ENCODE measurements at places on chromosomes 4 and X.

- no peak for DNase-seq
Measured at GRCh38 chr4:110787109-110787508, 164.2 kb upstream of the PITX2 start.

- no peak for DNase-seq
Measured at GRCh38 chr4:188408244-188409030, 269.2 kb downstream of the TRIML1 start.

GRCh38 chrX:135438734-135439043 lies 16.9 kb downstream of the SMIM10L2A start:
- no peak for DNase-seq

DNA sequence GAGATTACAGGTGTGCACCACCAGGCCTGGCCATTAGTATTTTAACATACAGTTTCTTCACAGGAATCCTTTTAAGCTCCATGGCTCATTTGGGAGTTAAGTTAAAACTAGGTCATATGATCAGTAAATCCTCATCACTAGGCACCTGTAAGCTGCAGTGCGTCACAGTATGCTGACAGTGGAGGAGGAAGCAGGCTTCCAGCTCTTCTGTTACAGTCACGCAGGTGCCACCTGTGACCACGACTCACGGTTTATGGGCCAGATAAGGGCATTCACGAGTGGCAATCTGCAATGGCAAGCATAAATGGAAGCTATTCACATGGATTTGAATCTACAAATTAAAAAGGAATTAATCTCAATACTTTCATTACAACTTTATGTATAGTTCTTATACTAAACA lies 129.4 kb upstream of the BCOR start:
- DNase-seq = no peak

DNA sequence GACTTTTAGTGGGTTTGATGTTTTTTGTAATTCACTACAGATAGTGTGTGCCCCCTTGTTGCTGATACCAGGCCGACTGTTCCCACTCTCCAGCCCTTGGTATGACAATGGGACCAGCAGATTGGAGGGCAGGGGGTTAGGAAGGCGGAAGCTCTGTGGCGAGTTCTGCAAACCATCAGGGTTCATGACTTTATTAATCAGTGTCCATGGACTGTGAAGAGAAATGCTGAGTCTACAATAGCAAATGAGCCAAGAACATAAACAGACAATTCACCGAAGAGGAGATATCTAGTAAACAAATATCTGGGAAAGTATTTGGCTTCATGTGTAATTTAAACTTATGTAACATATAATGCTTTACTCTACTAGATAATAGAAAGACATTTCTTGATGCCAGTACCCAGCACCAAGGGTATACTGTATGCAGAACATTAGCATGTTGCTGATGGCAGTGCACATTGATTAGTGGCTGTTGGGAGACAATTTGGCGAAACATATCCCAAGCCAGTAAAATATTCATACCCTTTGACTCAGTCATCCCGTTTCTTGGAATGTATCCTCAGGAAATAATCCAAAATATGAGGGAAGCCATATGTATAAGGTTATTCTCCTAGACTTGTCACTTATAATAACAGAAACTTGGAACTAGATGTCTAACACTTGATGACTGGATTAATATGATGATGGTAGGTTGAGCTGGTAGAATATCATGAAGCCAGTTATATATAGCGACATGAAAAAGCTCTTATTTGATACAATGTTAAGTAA lies 169.4 kb downstream of the PTTG2 start:
- DNase-seq = no peak

DNA sequence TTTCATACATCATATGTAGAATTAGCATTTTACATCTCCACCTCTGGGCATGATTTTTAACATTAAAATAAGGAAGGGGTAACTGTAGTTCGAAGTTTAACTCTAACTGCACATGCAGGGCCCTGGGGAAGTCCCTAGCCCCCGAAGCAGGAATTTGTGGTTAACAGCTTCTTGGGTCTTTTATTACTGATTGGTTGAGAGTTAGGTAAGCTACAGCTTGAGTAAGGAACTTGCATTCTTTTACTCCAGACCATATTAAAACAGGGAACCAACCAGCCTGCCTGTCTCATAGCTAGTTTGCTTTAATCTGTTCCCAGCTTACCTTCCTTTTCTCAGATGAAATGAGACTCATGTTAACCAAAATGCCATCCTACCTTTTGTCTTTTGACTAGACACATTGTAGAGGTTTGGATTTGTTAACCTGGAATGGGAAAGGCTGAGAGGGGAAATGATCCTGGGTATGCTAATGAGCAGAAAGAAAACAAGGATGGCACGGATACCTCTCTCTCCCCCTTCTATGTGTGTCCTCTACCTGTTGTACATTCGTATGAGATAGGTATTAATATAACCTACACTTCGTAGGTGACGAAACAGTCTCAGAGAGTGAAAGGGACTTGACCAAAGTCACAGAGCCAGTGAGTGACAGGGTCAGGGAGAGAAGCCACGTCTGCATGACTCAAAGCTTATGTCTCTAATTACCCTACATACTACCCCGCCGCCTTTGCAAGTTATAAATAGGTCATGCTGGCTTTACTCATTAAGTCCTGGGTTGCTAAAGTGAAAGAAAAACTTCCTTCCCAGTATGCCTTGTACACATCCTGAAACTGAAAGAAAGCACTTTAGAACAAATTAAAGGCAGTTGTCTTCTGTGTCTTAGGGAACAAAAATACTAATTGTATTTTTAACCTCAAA lies 119.5 kb upstream of the AFF2 start:
- DNase-seq = no peak

DNA sequence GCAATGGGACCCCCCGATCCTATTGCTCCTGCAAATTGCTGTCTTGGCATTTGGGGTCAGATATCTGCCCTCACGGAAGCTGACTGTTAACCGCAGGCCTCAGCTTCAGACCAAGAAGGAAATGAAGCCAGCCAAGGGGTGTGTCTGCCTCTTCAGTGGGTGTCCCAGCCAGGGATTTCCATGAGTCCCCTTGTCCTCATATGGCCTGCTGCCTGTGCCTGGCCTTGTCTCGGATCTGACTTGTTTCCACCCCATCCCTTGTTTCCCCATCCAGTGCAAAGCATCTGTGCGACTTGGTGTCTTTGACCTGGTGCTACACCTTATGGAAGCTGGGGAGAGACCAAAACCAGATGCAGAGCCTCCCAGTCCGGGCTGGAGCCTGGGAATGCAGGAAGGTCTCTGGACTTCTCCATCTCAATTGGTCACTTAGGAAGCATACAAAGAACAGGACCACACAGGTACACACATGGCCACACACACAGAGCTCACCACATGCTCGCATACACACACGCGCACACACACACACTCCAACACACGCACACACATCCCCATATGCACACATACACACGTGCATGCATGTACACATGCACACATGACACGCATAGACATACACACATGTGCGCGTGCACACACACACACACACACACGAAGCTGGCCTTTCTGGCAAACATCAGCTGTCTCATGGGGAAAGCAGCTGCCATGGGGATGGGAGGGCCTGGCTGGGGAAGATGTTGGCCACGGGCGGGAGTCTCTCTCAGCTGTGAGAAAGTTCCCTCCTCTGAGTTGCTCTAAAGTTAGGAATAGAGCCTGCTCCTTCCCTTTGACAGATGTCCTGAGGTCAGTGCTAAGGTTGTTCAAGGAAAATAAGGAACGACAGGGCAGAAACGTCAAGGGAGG lies 65.5 kb downstream of the CRMP1 start:
- no peak for DNase-seq

GRCh38 chr4:38181286-38181685 lies 221.1 kb downstream of the PTTG2 start:
- DNase-seq = no peak

GRCh38 chrX:132821974-132822633 lies 136.3 kb downstream of the HS6ST2 start:
- DNase-seq = no peak

DNA sequence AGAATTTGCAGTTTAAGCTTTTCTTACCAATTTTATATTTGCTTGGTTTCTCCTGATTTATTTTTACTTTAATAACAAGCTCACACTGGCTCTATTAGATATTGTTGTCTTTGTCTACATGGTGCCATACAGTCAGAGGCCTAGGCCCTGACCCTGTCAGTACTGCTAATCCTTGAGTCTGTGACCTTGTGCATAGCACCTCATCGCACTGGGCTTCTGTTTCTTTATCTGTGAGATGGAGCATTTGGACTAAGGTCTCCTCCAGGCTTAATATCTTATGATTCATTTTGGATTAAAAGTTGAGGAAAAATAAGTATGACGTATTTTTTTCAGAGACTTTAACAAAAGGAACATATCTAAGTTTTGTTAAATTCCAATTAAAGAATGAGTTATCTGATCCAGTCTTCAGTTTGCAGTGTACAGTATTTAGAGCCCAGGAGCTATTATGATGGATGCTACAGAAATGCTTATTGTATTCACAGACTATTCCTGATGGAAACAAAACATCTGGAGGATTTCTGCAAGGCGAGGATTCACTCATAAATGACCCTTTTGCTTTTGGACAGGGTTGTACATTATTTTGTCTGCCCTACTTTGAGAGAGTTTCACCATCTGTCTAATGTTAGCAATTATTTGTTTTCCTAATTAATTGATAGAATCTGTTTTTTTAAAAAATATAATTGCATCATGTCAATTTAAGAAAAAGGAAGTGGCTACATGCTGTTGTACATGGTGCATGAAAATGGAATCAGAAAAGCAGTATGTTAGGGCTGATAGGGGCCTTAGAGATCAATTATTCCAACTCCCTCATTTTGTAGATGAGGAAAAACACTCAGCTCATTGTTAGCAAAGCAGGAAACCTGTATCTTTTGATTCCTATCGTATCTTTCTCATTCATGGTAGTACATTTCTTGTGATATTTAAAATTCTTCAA lies 203.6 kb downstream of the BANK1 start:
- no peak for DNase-seq

- DNase-seq = no peak
Measured at GRCh38 chr4:110201502-110201901, 3.1 kb upstream of the ELOVL6 start.

- no peak for DNase-seq
Measured at GRCh38 chr4:138609943-138610350, 367.8 kb upstream of the SLC7A11 start.

DNA sequence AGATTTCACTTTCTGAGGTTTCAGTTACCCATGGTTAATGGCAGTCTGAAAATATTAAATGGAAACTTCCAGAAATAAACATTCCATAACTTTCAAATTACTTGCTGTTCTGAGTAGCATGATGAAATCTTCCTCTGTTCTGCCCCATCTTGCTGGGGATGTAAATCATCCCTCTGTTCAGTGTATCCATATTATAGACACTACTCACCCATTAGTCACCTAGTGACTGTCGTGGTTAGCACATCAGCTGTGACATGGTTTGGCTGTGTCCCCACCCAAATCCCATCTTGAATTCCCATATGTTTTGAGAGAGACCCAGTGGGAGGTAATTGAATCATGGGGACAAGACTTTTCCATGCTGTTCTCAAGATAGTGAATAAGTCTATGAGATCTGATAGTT lies 125.5 kb upstream of the GIMD1 start:
- DNase-seq = no peak

GRCh38 chr4:472881-473569 lies 25.9 kb downstream of the ZNF721 start:
- peak; percentile 32 for DNase-seq

GRCh38 chrX:105781804-105782203 lies 40.5 kb upstream of the NRK start:
- no peak for DNase-seq

GRCh38 chrX:33175201-33175600 lies 36.1 kb downstream of the DMD start:
- no peak for DNase-seq

- DNase-seq = no peak
Measured at GRCh38 chrX:98646351-98646750, 1762.6 kb downstream of the RPA4 start.

- DNase-seq = no peak
Measured at GRCh38 chrX:64350047-64350446, 45.2 kb downstream of the MTMR8 start.

GRCh38 chrX:13733506-13733905 lies 914 bp downstream of the TRAPPC2 start:
- no peak for DNase-seq

DNA sequence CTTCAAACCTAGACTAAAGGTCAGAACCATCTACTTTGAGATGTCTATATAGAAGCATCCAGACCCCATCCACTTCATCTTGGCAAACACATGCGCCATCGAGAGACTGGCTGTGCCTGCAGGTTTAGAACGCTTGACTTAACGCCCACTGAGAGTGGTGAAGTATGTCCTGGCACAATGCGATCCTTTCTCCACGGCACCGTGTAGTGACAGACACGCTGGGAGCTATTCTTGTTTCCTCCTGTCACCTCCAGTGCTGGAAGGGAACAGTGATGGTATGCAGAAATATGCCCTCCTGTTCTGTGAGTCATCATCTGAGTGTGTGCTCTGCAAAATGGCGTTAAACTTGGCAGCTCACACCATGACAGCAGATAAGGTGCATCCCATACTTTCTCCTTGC lies 330.2 kb downstream of the NLGN4X start:
- no peak for DNase-seq

DNA sequence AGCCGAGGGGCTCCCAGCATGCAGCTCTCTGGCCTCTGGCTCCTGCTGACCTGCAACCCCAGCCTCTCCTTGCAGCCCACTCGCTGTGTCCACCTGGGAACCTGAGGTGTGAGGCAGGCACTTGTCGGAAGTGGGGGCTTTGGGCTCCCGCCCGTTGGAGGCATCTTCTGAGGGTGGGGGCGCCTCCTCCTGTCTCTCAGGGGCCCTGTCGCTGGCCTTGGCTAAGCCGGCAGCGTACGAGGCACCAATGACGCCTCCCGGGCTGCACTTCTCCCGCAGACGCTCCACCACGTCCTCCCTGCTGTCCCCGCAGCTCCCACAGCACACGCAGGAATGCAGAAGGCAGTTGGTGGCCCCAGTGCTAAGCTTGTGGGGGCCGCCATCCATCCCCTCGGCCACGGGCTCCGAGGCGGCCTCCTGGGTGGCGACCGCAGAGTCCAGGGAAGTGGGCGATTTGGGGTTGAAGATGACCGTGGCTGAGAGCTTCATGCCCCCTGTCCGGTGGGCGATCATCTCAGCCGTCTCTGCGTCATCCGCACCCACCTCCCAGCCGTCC lies 42.5 kb upstream of the MXD4 start:
- no peak for DNase-seq

GRCh38 chr4:158722291-158722916 lies 792 bp downstream of the PPID start:
- no peak for DNase-seq

- no peak for DNase-seq
Measured at GRCh38 chr4:177182166-177182565, 127.5 kb upstream of the NEIL3 start.

DNA sequence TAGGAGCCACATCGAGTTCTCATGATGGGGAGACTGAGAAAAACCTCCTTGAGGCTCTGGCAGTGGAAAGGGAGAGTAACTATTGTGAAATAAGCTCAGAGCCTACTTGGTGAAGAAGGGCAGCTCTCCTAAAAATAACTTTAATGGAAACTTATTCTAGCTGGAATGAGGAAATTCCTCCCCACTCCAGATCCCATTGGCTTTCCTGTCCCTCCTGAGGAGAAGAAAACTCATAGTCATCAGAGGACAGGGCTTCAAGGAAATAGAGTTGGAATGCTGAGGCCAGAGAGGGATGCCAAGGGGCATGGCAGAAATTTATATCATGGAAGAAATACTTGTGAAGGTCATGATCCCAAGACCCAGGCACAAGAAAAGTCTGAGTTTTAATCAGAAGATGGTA lies 70.7 kb upstream of the TAPT1 start:
- DNase-seq = no peak

- no peak for DNase-seq
Measured at GRCh38 chrX:114800719-114801118, 216.7 kb downstream of the IL13RA2 start.

- DNase-seq = no peak
Measured at GRCh38 chrX:155774387-155774786, 106.8 kb upstream of the VAMP7 start.
